SK-N-MC (cell line): ENCODE measurements at places on chromosomes 6 and 20.

- no peak for DNase-seq
Observed at GRCh38 chr6:168385858-168386735, 54.9 kb upstream of the SMOC2 start.

GRCh38 chr6:14506656-14507246 is 389.2 kb downstream of the CD83 start:
- no peak for DNase-seq

DNA sequence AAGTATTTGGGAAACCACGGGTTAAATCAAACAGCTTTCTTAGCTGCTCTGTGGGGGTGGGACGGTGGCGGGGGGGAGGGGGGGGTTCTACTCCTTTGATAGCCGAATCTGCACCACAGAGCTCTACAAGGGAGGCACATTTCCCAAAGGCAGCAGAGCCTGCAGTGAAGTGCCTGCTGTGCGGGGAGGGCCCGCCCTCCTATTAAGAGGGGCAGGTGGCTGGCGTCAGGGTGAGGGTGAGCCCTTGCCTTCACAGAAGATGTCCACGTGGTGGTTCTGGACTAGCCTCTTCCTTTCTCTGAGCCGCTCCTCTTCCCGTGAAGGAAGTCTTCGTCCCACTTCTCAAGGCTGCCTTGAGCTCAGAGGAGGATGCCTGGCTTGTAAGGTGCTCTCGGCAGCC is 174.9 kb upstream of the THBS2 start:
- no peak for DNase-seq

DNA sequence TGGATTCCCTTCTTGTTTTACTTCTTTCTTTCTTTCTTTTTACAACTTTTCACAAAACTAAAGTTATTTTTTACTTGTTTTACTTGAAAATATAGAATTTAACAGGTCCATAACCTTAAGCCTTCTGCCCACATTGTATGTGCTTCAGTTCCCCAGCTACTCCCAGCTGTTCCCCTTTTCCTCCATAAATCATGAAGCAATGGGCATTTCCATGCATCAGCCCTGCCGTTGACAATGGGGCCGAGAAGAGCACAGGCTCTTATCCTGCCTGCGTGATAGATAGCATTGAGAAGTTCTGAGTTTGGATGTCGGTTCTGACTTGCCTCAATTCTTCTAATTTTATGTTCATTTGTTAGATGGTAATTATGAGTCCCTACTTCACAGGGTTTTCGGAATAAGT is 583.8 kb downstream of the CDH26 start:
- no peak for DNase-seq

- DNase-seq = no peak
Observed at GRCh38 chr6:132648356-132648755, 10.6 kb downstream of the TAAR1 start.

DNA sequence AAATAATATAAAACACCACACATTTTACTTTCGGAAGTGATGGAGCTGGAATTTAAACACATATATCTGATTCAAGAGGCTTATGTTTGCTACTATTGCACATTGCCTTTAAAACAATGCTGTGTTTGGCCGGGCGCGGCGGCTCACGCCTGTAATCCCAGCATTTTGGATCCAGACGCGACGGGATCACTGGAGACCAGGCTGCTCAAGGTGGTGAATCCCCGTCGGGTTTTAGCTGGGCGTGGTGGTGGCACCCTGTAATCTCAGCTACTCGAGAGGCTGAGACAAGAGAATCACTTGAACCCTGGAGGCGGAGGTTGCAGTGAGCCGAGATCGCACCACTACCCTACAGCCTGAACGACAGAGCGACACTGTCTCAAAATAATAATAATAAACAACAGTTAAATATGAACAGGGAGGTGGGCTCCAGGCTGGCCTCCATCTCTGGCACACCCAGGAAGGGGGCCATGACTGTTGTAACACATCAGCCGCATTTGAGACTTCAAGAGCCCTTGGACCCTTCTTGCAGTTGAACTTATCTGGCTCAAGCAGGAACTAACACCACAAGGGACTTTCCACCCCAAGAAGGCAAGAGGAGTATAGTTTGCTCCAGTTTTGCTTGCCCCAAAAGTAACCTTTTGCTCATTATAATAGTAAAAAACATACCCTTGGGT is 127.1 kb upstream of the ZNF184 start:
- DNase-seq = no peak

DNA sequence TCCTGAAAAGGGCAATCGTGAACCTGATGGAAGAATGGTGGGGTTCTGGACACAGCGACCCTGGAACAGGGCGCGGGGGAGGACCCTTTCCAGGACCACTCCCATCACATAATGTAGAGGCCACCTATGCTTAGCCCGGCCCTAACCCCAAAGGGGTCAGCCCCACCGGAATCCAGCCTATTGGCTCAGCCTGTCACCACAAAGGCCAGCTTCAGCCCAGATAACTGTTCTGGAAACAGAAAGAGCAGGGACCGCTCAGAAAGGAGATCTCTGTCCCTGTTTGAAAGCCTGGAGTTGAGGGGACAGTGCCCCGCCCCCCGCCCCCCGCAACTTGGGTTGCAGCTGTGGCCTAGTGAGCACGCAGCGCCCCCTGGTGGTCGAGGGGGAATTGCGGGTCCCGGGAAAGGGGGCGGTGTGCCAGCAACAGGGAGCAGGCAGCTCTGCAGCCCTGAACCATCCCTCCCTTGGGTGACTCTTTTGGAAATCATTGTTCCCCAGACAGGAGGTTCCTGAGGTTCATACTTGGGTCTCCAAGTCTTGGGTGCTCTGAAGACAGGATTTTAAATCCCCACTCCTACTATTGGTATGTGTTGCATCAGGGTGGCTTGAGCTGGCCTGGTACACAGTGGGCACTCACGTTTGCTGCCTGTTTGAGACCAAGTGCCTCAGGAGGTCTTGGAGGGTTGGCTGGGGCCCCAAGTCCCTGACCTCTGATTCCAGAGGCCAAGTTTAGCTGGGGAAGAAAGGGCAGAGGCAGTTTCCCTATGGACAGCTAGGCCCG is 1.5 kb downstream of the SIGLEC1 start:
- DNase-seq = no peak

DNA sequence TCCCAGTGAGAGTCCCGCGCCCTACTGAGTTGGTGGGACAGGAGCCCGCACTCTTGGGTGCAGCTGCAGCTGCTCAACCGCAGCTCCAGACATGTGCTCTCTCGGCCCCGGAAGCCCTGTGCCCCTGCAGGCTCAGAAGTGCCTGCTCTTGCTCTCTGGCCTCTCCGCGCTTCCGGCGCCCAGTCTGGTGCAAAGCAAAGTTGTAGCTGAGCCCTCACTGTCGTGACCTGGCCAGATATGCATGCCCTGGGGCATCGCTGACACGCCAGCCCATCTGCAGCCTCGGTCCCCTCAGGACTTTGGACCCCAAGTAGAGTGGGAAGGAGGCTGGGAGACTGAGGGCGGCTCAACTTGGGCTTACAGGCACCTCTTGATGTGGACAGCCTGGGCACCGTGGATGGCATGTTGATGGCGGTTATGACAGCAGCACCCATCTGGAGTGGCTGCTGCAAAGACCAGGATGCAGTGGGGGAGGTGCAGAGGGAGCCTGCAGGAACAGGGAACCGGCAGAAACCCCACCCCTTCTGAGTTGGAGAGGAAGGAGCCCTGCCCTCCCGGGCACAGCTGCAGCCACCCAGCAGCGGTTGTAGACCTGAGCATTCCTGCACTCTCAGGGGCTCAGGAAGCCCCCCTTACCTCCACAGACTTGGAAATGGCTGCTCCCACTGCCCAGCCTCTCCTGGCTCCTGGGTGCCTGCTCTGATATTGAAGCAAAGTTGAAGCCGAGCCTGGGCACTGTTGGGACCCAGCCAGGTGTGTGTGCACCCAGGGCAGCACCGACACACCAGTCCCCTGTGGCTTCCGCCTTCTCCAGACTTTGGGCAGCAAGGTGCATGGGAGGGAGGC is 462.6 kb downstream of the TBC1D32 start:
- no peak for DNase-seq

GRCh38 chr6:57075092-57075491 is 14.9 kb upstream of the ZNF451 start:
- no peak for DNase-seq

DNA sequence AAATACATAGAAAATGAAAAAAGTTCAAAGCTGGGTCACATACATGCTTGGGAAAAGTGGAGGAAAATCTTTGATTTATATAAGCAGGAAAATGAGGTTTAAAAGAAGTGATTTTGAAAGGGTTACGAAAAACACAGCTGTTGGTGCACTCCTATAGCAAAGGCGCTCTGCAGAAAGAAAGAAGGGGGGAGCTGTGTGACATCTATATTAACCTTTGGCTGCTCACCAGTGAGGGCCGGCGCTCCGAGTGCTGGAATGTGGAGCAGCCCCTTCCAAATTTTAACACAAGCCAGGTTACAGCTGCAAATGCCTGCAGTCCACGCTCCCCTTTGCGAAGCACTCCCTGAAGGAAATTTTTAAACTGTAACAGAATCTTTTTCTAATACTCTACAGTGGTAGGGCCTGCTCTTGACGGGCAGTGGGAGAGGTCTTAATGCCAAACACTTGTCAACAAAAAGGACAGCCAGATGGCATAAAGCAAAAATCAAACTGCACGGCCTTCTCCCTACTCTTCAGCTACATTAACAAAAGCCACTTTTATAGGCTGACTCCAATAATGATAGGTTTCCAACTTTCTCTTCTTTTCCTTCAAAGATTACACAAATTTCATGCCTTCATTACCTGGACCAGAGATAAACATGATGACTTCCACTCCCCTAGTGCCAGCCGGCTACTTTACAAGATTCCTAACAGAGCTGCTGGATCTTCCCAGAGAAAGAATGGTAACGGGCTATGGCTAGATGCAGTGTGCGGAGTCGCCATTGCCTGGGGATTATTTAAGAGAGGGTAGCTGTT is 4.8 kb downstream of the BMP7 start:
- no peak for DNase-seq

DNA sequence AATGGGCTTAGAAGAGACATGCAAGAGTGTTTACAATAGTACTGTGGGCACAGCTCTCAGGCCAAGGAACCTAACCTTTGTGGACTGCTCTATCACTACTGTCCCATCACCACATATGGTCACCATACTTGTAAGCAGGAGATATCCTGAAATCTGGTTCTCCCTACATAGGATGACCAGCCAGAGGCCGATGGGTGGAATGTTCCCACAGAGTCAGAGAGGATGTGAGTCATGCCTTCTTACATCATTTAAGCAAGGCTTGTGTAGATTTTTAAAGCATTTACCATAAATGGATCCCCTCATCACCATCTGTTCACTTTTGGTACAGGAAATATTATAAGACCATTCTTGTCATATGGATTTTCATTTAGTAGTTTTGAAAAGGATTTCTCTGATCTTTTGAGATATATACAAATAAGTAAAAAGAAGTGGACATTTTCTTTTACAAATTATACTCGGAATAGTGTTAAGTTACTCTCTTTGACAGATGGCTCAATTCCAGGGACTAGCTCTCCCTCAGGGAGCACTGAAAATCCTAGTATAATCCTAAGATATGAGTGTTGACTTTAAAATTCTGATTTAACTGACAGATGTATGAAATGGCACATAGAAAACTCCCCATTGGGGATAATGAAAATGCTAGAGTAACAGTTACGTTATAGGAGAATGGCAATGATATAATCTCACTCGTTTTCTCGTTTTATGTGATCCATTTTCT is 6.6 kb downstream of the HTR1B start:
- DNase-seq = no peak

- DNase-seq = no peak
Observed at GRCh38 chr6:31007694-31008093, 2.6 kb upstream of the MUC22 start.

GRCh38 chr6:45857827-45858226 is 157.8 kb downstream of the CLIC5 start:
- no peak for DNase-seq
